AML-193 (cell line): ENCODE measurements at places on chromosomes 6 and 20.

DNA sequence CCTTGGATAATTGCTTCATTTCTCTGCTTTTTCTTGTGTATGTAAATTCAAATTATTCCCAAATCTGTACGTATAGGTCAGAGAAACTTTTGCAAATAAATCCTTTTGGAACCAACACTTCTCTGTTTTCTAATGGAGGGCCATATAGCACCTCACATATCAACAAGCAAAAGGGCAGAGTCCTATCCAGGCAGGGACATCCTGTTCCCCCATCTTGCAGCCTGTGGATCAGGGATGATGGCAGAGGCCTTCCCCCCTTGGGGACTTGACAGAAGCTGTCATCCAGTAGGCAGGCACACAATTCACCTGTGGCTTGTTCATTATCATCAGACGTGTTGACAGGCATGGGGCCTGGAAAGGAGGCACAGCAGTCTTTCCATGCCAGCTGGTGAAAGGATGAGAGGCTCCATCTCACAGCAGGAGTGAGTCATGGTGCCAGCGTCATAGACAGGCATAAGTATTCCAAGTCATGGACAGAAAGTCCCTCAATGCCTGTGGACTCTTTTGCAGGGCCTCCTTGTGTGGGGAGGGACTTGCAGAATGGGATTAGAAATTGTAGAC is 31.8 kb upstream of the PLEKHG1 start:
- no peak for DNase-seq

DNA sequence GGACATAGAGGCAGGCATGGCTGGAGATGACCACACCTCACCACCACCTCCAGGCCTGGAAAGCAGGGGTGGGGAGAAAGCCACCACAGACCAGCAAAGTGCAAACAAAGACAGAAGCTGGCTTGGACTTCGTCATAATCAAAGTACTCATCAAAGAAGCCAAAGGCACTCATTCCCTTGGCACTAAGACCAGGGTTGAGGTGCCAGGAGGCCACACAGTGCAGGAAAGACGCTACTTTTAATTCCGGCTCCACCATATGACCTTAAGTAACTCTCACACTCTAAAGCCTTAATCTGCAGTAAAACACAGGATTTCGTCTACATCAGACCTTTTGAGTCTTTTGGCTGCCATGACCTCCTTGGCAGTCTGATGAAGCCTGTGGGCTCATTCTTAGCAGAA is 123.1 kb downstream of the HIVEP2 start:
- no peak for DNase-seq

- no peak for DNase-seq
Observed at GRCh38 chr6:157376706-157377230, 4.2 kb upstream of the ZDHHC14 start.

DNA sequence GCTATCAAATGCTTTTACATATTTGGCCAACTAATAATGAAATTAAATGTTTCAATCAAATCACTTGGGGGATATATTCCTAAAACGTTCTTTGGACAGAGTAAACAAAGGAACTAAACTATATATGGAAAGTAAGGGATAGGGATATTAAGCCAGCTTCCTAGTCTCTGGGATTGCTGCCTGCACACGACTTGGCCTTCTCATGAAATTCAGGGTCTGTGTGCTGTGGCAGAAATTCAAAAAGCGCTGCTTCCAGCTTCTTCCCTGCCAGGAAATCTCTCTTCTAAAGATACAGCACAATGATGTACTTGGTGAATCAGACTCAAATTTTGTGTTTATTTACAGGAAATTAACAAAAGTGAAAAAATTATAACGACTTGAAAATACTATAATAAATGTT is 206.3 kb upstream of the RAB32 start:
- DNase-seq: no peak

DNA sequence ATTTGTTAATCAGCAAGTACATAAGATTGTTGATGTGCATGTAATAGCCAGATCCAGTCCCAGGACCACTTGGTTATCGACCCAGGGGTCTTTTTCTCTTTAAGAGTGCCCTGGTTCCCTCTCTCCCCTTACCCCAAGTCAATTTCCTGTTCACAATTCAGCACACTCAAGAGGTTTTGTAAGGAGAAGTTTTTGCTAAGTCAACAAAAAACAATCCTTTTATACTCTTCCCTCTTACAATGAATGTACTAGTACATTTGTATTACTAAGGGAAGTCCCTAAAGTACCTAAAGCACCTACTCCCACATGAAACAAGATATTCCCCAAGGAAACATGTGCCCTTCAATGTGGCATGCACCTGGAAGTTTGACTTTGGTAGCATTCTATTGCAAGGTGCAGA is 1.6 kb upstream of the NT5DC1 start:
- DNase-seq: no peak

DNA sequence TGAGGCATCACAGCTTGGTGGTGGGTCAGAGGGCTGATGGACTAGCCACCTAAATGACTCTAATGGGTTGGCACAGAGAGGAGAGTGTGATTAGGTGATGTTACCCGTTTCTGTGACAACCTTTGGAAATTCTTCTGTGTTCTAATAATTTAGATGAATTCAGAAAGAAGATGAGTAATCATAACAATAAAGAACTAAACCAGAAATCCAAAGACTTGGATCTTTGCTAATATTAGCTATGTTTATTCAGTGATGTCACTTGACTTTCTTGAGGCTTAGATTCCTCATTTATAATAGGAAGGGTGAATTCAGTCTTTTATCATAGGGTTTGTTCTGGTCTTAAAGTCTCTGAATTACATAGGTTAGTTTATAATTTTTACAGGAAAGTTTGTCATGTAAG is 19.9 kb downstream of the CRYBG1 start:
- no peak for DNase-seq

DNA sequence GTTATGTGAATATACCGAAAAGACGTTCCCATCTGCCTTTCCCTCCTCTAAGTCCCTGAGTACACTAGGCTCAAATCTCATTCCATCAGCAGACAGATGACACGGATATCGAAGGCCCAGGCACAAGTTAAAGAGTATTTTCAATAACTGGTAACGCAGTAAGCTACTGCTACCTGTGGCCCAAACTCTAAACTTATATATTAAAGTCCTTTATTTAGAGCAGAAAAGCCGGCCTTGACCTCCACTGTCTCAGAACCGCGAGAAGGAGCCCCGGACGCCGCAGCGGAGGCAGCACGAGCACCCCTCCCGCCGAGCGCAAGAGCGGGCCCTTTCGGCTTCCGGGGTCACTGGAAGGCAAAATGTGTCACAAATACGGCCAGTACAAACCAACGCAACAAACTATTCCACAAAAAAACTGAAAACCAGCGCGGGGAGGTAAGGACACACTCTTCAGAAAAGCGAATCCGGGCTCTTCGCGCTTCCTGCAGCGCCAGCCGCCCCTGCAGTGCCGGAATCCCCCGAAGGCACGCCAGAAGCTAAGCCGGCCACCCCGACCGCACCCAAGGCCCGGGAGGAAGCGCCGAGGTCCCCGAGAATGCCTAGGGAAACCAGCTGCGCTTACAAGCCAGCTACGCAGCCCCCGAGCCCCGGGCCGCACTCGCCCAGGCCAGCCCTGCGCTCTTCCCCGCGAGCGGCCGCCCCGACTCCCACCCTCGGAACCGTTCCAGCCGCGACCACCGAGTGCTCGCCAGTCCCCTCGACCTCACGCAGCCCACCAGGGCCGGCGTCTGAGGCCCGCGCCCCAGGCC is 681 bp downstream of the DIDO1 start:
- DNase-seq: no peak

DNA sequence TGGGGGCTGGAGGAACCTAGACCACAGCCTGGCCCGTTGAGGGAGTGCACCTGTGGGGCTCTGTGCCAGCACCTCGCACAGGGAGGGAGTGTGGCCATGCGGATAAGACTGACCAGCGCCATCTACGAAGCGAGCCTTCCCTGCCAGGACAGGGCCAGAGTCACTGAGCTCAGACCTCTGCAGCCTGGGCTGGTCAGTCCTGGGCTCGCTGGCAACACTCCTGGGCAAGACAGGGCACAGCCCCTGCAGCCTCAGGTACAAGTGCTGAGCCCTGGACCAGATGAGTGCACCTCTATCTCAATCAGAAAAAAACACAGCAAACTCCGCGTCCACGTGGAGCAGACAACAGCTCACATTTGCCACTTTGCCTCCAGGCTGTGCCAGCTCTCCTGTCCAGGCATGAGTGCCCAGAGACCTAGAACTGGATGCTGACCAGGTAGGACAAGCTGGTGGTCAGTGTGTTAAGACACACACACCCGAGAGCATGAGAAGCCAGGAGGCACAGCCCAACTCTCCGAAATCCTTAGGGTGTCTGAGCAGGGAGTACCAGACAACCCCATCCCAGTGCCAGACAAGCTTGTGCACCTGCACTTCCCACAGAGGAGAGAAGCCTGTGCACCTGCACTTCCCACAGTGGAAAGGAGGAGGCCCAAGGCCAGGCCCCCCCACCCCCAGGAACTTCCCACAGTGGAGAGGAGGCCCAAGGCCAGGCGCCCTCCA is 4.9 kb downstream of the ARFRP1 start:
- DNase-seq: no peak

DNA sequence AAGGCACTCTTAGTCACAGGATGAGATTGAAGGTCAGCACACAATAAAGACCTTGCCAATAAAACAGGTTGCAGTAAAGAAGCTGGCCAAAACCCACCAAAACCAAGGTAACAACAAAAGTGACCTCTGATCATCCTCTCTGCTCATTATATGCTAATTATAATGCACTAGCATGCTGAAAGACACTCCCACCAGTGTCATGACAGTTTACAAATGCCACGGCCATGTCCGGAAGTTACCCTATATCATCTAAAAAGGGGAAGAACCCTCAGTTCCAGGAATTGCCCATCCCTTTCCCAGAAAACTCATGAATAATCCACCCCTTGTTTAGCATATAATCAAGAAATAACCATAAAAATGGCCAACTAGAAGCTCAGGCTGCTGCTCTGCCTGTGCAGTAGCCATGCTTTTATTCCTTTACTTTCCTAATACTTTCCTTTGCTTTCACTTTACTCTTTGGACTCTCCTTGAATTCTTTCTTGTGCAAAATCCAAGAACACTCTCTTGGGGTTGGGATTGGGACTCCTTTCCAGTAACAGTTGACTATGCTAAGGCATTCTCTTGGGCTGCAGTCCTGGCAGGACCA is 527.3 kb upstream of the MAP3K7 start:
- no peak for DNase-seq

DNA sequence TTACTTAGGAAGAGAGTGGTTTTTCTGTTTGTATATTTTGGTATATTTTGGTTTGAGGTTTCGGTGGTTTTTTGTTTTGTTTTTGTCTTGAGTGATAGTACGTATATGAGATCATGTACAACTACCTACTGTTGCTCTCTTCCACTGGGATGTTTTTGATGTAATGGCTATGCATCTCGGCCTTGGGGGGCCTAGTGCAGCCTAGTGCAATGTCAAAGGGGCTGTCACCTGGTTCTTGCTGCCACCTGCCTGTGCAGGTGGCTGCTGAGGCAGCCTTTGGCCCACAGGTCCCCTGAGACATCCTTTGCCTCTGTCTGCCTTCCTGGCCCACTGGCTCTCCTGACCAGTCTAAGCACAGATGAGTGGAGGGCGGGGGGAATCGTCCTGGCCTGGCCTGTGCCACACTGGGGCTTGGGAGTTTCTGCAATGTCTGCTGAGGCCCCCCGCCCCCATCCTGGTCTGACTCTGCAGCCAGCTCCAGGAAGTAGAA is 546.6 kb downstream of the CD83 start:
- DNase-seq: no peak

GRCh38 chr6:126781582-126781981 is 336.9 kb upstream of the RSPO3 start:
- DNase-seq: no peak

GRCh38 chr6:36780442-36781177 is 58.6 kb downstream of the CPNE5 start:
- peak; percentile 88 for DNase-seq

- no peak for DNase-seq
Observed at GRCh38 chr20:46546936-46547335, 3.5 kb downstream of the OCSTAMP start.

DNA sequence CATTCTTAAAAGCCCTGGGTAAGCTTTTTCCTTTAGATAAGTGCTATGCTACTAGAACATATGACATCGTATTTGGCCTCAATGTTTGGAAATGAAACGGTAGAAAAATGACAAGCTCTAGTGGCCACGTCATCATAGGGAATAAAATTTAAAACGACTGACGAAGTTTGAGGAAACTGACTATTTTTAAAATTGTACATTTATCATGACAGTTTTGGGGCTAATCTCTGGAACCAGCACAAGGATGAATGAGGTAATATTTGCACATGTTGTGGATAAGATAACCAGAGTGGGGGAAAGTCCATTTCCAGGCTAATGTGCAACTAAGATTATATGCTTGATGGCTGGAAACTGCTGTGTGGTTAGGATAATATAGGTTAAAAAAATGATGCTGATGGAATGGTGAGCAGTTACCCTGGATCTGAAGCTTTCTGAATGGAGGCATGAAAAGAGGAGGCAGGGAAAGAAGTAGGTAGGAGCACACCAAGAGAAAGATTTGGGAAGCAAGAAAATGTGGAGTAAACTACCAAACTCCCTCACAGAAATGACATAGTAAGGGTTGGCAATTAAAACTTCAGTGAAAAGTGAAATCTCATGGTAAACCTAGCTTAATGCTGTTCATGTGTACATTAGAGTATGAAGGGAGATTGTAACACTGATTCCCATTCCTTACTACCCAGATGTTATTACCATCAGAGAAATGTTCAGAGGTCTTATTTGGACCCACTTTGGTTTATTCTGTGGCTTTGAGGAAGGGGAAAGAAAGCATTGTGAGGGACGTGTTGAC is 42.7 kb upstream of the CEP162 start:
- no peak for DNase-seq

GRCh38 chr6:37650071-37650481 is 47.6 kb downstream of the MDGA1 start:
- no peak for DNase-seq

GRCh38 chr20:62668441-62669027 is 26.2 kb downstream of the SLCO4A1 start:
- DNase-seq: peak; percentile 15

GRCh38 chr6:150478656-150479545 is 110.1 kb downstream of the IYD start:
- DNase-seq: no peak

DNA sequence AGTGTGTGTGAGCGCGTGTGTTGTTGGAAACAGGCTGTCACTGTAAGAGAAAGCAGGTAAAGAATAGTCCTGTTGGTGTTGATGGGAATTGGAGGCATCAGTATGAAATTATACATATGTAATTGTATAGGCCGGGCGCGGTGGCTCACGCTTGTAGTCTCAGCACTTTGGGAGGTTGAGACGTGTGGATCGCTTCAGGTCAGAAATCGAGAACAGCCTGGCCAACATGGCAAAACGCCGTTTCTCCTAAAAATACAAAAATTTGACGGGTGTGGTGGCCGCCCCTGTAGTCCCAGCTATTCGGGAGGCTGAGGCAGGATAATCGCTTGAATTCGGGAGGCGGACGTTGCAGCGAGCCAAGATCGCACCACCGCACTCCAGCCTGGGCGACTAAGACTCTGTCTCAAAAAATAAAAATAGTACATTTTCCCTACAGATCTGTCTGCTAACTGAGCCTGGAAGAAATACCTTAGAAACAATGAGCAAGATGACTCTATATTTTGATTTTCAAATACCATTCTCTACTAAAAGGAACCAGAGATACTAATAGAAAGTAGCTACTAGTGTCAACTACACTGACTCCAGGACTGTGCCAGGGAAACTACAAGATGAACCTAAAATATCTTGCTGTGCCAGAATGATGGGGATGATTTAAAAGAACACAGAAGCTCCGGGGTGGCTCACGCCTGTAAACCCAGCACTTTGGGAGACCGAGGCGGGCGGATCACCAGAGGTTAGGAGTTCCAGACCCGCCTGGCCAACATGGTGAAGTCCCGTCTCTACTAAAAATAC is 110.8 kb downstream of the TRIM27 start:
- DNase-seq: no peak

- DNase-seq: no peak
Observed at GRCh38 chr6:111980971-111981840, 72.7 kb upstream of the CCN6 start.
